Activated T-cell treated with anti-CD3 and anti-CD28 coated beads, Interleukin-2, amount 50 U/mL, for 48 hours (primary cell): ENCODE measurements at places on chromosomes 13 and 19.

- DNase-seq, result no peak
Measured at GRCh38 chr13:37488726-37489125, 109.8 kb downstream of the POSTN start.

DNA sequence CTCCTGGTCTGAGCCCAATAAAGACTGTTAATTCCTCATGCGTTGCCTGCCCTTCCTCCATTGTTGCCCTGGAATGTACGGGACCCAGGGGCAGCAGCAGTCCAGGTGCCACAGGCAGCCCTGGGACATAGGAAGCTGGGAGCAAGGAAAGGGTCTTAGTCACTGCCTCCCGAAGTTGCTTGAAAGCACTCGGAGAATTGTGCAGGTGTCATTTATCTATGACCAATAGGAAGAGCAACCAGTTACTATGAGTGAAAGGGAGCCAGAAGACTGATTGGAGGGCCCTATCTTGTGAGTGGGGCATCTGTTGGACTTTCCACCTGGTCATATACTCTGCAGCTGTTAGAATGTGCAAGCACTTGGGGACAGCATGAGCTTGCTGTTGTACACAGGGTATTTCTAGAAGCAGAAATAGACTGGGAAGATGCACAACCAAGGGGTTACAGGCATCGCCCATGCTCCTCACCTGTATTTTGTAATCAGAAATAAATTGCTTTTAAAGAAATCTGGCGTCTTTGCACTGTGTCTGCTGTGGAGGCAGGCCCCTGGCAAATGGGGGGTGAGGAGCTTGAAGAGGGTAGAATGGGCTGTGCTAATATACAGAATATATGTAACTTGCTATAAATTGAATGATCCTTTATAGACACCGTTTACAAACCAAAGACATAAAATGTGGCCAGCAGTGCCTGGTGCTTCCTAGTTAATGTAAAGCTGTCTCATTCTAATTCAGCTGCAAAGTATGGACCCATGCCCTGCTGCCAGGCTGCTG is 4.2 kb upstream of the RPS11 start:
- peak; percentile 51 for DNase-seq

DNA sequence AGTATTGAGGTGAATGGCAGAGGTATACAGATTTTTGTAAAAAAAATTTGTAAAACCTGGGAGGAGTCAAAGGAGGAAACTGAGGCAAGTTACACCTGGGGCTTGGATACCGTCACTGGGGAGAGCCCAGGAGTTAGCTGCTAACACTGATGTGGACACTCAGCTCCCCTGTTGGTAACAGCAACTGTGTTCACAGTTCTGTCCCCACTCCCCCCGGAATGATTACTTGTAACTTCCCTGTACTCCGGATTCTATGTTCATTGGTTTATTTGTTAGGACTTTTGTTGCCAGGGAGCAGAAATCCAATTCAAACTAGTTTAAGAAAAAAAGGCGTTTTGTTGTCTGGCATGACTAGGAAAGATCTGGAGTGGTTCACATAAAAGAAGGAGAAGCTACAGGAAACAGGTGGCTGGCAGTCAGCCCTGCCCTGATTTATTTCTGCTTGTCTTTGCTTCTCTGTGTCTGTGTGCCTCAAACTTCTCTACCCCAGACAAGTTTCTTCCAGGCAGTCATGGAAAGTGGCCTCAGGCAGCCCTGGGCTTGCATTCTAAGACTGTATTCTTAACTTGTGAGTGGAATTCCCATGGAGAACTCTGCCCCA is 2.3 kb upstream of the GPR12 start:
- DNase-seq, result no peak

DNA sequence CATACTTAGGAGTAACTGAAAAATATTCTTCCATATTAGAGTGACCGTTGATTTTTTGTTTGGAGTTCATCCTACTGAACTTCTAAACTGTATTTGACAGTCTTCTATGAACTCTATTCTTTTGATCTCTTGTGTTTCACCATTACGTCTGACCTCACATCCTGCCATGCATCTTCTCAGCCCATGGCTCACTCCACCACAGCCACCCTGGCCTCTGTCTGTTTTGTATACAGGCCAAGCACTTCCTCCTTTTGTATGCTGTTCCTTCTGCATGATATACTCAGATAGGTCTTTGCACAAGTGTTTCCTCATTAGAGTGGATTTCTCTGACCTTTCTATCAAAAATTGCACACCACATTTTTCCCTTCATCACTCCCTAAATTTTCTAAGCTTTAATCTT is 119.9 kb downstream of the MAB21L1 start:
- DNase-seq, result no peak

DNA sequence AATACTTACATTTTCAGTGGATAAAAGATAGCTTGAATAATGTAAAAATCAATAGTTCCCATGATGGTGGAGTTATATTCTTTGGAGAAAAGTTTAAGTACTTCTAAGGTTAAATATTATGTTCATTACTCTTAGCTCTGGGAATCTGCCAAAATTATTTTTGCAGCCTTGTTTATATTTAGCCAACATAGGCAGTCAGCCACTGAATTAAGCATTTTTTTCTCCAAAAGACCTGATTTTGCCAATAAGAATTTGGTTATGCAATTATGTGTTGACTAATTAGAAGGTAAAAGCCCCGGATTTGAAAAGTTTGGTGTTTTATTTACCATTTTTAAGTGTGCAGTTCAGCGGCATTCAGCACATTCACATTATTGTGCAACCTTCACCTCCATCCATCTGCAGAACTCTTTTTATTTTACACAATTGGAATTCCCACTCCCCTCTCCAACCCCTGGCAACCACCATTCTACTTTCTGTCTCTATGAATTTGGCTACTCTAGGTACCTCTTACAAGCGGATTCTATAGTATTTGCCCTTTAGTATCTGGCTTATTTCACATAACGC is 90.1 kb upstream of the C1QTNF9B start:
- no peak for DNase-seq

GRCh38 chr19:14168259-14168972 is 32.0 kb upstream of the ASF1B start:
- no peak for DNase-seq

GRCh38 chr19:45097776-45098520 is 5.0 kb downstream of the PPP1R37 start:
- DNase-seq, result no peak

DNA sequence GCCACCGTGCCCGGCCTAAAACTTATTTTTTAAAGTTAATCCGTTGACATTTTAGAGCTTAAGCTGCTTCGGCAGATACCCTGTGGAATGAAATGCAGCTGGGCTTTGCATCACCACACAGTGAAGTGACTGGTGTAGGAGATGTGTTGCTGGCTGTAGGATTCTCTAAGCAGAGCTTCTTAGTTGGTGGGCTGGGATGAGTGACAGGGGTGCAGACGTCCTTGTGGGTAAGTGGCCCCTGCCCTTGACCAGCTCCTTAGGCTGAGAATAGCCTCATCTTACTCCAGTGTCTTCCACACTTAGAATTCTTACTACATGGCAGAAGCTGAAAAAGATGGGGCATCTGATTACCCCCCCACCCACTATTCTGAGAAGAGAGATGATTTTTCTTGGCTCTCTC is 11.6 kb downstream of the GATAD2A start:
- DNase-seq, result no peak

- DNase-seq, result no peak
Measured at GRCh38 chr13:44304433-44304725, 69.2 kb upstream of the SERP2 start.

- peak; percentile 68 for DNase-seq
Measured at GRCh38 chr19:56111601-56112312, 9.3 kb downstream of the ZNF787 start.

DNA sequence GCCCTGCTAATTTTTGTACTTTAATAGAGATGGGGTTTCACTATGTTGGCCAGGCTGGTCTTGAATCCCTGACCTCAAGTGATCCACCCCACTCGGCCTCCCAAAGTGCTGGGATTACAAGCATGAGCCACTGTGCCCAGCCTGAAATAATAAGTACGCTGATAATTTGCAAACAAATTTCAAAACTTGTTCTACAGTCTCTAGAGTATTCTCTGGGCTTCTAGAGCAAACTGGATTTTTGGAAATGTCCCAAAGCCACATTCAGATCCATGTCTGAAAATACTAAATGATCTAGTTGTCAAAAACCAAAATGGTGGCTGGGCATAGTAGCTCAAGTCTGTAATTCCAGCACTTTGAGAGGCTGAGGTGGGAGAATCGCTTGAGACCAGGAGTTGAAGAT is 39.9 kb upstream of the PSPC1 start:
- DNase-seq, result no peak

- no peak for DNase-seq
Measured at GRCh38 chr19:48907671-48908070, 7.6 kb downstream of the NUCB1 start.

- no peak for DNase-seq
Measured at GRCh38 chr19:16463991-16464575, 7.7 kb downstream of the EPS15L1 start.

- no peak for DNase-seq
Measured at GRCh38 chr13:70370924-70371323, 262.7 kb upstream of the KLHL1 start.

DNA sequence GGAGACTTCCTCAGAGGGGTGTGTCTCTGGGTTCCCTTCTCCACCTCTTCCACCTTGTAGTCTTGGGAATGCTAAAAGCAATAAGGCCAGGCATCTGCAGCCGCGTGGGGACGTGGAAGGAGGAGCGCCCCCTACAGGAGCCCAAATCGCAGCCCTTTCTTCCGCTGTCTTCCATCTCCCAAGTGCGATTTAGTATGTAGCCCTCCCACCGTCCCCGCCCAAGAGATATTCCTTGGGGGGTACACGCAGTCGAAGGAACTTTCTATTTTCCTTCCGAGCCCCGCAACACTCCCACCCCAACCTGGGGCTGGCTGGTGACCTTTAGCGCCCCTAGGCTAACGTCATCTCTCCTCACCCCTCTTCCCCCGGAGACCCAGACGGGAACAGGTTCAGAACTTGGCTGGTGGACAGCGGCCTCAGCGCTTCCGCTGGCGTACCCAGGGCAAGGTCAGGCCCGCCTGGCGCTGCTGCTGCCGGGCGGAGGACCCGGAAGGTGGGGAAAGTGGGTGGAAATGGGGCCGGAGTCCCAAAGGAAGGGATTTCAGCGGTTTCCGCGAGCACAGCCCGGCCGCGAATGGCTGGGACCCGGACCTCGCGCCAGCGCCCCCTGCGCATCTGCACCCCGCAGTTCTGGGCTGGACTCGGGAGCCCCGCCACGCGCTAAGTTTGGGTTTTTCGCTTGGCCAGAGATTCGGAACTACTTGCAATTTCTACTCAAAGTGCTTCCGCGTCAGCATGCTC is 2.1 kb upstream of the PCDH8 start:
- DNase-seq, result peak; percentile 54

GRCh38 chr19:43329989-43330388 is 23.5 kb upstream of the CD177 start:
- DNase-seq, result no peak

GRCh38 chr19:51686171-51686570 is 7.0 kb upstream of the SPACA6 start:
- DNase-seq, result no peak

DNA sequence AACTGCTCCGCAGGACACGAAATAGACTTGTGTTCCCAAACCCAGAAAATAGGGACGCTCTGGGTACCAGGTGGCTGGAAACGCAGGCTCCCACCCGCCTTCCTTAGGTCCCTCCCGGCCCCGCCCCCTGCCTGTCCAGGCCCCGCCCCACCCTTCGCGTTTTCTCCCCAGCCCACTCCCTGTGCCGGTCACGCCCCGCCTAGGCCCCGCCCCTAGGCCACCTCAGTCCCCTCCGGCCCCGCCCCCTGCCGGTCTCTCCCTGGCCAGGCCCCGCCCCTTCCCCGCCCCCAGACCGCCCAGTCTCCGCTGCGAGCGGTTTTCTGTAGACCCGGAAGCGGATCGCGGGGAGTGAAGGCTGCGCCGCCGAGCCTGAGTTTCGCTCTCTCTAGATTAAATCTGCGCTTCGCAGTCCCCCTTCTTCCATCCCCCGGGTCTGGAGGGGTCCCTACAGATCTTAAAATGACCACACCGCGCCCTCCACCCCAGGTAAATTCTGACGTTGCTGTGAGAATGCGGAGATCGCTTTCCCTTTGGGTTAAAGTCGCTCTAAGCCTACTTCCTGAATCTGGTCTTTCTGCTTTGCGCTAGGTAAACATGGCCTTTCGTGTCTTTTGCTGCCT is 3.7 kb upstream of the ZNF665 start:
- DNase-seq, result peak; percentile 94

GRCh38 chr19:748274-748598 is 2.7 kb upstream of the MISP start:
- DNase-seq, result no peak

GRCh38 chr13:97932036-97932435 is 21.4 kb upstream of the IPO5 start:
- no peak for DNase-seq

DNA sequence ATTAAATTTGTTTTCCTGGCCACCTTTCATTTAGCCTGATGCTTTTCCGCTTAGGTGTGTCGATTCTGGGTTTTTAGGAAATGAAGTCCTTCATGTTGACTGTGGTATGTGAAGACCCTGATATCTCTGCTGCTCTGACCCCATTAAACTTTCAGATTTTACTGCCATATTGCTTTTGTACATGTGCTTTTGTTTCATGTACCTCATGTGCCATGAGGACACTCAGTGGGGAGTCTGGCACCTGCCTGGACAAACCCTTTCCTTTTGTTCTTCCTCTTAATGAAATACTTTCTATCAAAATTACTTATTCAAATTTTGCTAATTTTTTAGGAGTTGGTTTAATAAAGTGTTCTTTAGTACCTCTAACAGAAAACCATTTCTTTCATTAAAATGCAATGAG is 774.8 kb downstream of the GPC5 start:
- no peak for DNase-seq

GRCh38 chr19:6074709-6075403 is 35.4 kb downstream of the RFX2 start:
- DNase-seq, result no peak

DNA sequence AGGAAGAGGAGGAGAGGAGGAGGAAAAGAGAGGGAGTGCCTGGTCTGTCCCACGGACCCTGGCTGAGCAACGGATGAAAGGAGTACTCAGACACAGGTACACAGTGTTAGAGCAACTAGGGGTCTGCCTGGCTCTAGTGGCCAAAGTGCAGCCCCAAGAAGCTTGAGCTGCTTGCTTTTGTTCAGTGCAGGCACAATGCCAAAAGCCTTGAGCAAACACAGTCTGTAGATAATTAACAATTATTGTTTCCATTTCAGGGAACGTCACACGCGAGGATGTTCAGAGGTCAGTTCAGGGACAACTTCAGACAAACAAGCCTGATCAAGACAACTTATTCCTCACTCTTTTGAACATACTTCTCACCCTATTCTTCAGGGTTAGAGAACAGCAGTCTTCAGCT is 32.2 kb upstream of the ZNF726 start:
- DNase-seq, result no peak

- no peak for DNase-seq
Measured at GRCh38 chr19:46295401-46296201, 1.2 kb upstream of the HIF3A start.

DNA sequence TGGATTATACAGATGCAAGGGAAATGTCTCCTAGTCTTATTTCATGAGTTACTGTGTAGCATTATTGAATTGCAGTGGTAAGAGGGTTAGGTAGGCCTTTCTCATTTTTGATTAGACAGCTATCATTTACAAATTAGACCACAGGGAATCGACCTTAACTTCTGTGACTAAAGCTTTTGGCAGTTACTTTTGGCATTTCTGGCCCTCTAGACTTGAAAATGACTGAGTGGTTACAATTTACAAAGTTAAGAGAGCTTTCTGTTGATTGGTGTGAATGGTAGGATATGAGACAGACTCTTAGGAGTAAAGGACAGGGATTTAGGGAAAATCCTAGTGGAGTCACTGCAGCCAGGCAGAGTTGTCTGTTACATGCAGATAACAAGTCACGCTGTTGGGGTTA is 86.1 kb downstream of the GGACT start:
- DNase-seq, result no peak
